ENCODE measurements at places on chromosomes 1 and 21. TPM values are rescaled to one million over a fixed set of nuclear protein-coding genes. Genes with fewer than 3 reads are reported as not detected.

- DNase-seq, result no peak
- H3K27ac ChIP-seq, result no peak overlapping the region
- no peaks in the 10 kb centered on the region for H3K27me3 ChIP-seq
- H3K4me3 ChIP-seq, result no peak overlapping the region
- peaks cover 37% of the 10 kb centered on the region for H3K4me1 ChIP-seq
- no peaks in the 10 kb centered on the region for H3K36me3 ChIP-seq
Observed at GRCh38 chr1:204211046-204211445, 2.7 kb downstream of the GOLT1A start.

THEMIS2 gene
- 8.0 TPM for total RNA-seq

GRCh38 chr21:39029086-39029755 lies 154.0 kb downstream of the PSMG1 start:
- peaks cover 17% of the 10 kb centered on the region for H3K4me1 ChIP-seq
- no peaks in the 10 kb centered on the region for H3K27me3 ChIP-seq
- no peak for DNase-seq
- H3K36me3 ChIP-seq, result no peaks in the 10 kb centered on the region
- no peak overlapping the region for H3K4me3 ChIP-seq

- H3K27me3 ChIP-seq, result no peaks in the 10 kb centered on the region
- H3K36me3 ChIP-seq, result no peaks in the 10 kb centered on the region
- no peak within 1 kb of the TSS for H3K4me3 ChIP-seq
- H3K4me1 ChIP-seq, result no peaks in the 10 kb centered on the region
Observed at GRCh38 chr1:173669491-173669941, at the start of gene ANKRD45. Gene ANKRD45, minus strand, starts transcription at chr1:173669851. Its CDS starts 10,433 bp downstream, at chr1:173659418.

- peak overlapping the region; percentile 81 for H3K4me3 ChIP-seq
- no peak overlapping the region for H3K27ac ChIP-seq
- no peaks in the 10 kb centered on the region for H3K36me3 ChIP-seq
- H3K4me1 ChIP-seq, result peaks cover 12% of the 10 kb centered on the region
- no peaks in the 10 kb centered on the region for H3K27me3 ChIP-seq
- no peak for DNase-seq
Observed at GRCh38 chr1:18901147-18901951, 1.0 kb downstream of the ALDH4A1 start.

TNFRSF8 gene
- total RNA-seq, result 0.17 TPM

Measured in HCT116 (cell line).